ENCODE measurements at places on chromosomes 2 and 18.

DNA sequence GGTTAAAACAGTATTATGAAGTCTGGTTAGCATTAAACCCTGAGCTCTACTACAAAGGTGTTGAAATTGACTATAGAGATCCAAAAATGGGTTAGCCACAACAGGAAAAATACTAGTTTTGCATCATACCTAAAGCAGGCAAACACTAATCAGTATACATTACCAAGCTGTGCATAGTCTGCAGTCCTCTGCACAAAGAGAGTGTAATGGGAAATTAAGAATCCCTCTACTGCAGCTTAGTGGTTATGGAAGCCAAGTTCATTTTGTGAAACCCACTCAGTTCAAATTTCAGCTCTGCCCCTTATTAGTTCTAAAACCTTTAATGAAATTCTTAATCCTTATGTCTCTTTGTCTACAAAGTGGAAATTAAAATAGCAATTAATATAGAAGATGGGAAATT lies 192.1 kb downstream of the MBD2 start:
- no peak for DNase-seq

DNA sequence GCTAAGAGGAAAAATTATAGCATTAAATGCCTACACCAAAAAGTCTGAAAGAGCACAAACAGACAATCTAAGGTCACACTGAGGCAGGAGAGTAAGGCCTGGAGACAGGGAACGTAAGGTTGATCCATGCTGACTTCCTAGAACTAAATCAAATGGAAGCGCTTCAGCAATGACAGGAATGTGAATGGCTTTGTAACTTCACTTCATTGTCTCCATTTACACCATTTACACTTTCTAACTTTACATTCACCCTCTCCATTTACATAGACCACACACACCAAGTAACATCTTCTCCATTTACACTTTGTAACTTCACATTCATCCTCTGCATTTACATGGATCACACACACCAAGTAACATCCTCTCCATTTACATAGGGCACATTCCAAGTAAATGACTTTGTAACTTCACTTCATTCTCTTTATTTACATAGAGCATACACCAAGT lies 103.1 kb upstream of the SPATS2L start:
- no peak for DNase-seq

DNA sequence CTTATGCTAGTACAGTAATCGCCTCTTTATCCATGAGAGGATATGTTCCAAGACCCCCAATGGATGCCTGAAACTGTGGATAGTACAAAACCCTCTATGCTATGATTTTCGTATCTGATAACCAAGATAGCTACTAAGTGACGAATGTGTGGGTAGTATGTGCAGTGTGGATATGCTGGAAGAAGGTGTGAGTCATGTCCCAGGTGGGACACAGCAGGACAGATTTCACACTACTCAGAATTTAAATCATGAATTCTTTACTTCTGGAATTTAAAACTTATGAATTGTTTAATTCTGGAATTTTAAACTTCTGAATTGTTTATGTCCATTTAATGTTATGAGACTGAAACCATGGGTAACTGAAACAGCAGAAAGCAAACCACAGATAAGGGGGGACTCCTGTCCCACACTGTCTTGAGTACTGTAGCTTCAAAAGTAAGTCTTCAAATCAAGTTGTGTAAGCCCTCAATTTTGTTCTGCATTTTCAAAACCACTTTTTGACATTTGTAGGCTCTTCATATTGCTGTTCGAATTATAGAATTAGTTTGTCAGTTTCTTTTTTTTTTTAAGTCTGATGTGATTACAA lies 116.0 kb downstream of the LTBP1 start:
- no peak for DNase-seq

DNA sequence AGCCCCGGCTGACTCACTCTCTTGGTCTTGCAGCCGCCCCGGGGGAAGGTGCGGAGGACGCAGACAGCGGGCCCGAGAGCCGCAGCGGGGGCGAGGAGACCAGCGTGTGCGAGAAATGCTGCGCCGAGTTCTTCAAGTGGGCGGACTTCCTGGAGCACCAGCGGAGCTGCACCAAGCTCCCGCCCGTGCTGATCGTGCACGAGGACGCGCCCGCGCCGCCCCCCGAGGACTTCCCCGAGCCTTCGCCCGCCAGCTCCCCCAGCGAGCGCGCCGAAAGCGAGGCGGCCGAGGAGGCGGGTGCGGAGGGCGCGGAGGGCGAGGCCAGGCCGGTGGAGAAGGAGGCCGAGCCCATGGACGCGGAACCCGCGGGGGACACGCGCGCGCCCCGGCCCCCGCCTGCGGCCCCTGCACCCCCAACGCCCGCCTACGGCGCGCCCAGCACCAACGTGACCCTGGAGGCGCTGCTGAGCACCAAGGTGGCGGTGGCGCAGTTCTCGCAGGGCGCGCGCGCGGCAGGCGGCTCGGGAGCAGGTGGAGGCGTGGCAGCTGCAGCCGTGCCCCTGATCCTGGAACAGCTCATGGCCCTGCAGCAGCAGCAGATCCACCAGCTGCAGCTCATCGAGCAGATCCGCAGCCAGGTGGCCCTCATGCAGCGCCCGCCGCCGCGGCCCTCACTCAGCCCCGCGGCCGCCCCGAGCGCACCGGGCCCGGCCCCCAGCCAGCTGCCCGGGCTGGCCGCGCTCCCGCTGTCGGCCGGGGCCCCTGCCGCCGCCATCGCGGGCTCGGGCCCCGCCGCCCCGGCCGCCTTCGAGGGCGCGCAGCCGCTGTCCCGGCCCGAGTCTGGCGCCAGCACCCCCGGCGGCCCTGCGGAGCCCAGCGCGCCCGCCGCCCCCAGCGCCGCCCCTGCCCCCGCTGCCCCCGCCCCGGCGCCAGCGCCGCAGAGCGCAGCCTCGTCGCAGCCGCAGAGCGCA lies 12.7 kb downstream of the SALL3 start:
- no peak for DNase-seq

DNA sequence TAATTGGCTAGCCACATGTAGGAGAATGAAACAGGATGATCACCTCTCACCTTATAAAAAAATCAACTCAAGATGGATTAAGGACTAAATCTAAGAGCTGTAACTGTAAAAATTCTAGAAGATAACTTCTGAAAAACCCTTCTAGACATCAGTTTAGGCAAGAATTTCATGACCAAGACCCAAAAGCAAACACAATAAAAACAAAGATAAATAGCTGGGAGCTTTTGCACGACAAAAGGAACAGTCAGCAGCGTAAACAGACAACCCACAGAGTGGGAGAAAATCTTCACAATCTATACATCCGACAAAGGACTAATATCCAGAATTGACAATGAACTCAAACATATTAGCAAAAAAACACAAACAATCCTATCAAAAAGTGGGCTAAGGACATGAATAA lies 316.3 kb downstream of the METTL4 start:
- DNase-seq, result no peak

DNA sequence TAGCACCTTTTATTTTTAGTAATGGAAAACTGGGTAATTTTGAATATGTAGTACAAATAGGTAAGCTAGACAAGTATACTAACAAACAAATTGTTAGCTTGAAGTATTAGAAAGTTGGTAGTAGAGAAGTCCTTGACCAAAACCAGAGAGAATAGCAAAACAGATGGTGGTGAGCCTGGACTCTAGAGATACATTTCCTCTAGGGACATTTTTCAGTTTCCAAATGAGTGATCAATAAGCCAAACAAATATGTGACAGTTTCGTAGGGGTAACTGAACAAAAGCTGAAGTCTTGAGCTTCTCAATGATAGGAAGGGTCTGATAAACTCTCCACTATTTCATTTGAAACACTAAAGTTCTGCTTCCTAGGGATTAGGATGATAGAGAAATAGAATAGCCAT lies 692.0 kb upstream of the FAM98A start:
- no peak for DNase-seq

GRCh38 chr2:193482557-193482956 lies 1287.8 kb upstream of the TMEFF2 start:
- DNase-seq, result no peak

DNA sequence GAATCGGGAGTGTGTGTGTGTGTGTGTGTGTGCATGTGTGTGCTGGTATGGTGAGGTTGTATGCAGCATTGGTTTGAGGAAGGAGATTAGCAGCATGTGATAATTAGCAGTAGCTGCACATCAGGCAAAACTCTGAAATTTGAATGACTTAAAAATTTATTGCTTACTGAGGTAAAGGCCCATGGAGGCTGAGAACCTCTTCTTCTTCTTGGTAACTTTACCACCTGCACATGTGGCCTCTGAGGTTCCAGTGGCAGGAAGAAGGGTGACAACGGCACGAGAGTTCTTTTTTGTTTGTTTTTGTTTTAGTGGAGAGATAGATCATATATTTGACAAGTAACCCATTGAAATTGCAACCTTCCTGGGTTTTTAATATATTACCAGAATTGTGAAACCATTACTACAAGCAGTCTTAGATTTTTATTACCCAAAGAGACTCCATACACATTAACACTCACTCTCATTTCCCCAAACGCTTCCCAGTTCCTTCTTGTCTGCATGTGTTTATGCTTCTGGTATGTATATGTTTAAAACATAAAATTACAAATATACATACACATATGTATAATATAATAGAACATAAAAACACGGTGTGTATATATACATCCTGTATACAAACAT lies 292.1 kb downstream of the PTGR3 start:
- DNase-seq, result no peak

GRCh38 chr2:60356346-60356745 lies 197.1 kb downstream of the BCL11A start:
- no peak for DNase-seq

DNA sequence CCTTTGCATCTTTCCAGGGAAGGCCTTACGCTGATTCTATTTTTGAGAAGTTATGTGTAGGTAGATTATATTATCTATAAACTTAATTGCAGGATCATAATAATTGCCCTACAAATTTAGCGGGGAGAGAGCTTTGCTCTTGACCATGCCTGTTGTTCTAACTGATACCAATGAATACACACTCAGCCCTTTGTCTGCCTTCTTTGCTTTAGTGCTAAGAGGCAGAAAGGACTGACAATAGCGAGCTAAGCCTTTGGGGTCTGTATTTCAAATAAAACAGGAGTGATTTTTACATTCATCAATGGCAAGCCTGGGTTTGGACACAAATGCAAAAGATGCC lies 115.3 kb upstream of the STON1 start:
- no peak for DNase-seq

DNA sequence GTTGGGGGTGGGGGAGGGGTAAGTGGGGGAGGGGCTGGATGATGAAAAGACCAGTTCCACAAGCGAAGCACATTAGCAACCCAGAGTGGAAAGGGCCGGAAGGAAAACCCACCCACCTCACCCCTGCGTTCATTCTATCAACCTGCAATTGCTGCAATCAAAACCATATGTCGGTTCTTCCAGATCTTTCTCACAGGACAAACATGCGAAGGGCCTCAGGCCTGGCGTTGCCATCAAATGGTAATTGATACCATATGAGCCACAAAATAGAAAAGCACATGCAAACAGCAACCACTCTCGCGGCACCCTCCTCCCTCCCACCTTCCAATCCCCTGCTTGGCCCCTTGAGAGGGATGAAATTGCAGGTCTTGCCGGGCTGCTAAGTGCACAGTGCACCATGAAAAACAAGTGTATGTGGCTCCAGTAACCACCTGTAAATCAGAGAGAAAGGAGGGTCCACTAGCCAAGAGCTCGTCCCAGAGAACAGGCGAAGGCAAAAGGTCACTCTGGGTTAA lies 287.5 kb downstream of the TCF4 start:
- DNase-seq, result no peak

- no peak for DNase-seq
Observed at GRCh38 chr2:64233376-64233922, 89.2 kb upstream of the PELI1 start.

DNA sequence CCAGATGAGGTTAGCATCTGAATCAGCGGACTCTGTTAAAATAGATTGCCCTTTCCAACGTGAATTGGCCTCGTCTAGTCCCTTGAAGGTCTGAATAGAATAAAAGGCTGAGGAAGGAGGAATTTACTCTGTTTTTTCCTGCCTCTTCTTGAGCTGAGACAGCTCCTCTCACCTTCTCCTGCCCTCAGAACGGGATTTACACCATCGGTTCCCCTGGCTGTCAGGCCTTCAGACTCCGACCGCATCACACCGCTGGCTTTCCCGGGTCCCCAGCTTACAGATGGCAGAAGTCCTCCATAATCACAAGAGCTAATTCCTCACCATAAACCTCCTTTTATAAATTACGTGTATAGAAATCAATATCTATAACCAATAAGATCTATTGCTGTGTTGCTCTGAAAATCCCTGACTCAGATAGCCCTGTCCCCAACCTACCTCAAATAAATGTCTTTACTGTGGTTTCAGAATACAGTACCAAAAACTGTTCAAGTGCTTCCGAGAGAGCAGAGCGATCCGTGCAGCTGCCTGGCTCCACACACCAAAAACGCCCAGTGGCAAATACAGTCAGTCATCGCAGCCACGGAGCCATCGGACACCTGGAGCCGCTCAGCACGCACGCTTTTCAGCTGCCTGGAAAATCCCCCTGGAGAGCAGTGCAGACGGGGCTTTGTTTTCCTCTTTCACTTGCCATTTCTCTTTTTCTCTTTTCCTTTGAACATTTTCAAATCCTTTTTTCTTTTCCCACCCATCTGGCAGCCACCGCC lies 196.9 kb downstream of the NRP2 start:
- no peak for DNase-seq

GRCh38 chr2:124805060-124805459 lies 780.0 kb downstream of the CNTNAP5 start:
- DNase-seq, result no peak

- DNase-seq, result no peak
Observed at GRCh38 chr18:55878224-55878623, 290.2 kb upstream of the TCF4 start.

DNA sequence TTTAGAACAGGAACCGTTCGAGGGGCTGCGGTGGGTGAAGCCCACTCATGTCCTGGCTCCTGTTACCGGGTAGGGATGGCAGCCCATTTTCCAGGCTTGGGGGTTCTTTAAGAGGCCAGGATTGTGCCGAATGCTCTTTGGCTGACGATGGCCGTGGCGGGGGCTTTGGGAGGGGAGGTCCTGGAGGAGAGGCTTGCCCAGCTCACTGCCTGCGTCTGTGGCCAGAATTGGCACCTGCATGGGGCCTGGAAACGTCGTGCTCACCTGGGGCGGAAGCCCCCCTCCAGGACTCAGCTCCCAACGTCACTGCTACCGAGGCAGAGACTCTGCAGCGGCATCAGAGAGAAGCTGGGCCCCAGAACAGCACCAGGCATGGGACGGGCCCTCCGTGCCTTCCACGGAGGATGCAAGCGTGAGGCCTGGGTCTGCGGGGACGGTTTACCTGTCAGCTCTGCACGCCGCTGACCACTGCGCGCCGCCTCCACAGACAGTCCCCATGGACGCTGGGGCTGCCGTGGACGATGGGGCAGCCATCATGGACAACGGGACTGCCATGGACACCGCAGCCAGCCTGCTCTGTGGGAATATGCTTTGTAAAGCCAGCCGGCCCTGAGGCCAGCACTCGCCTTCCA lies 82.9 kb downstream of the NFATC1 start:
- DNase-seq, result no peak

GRCh38 chr2:13193075-13193474 lies 476.3 kb downstream of the TRIB2 start:
- no peak for DNase-seq

DNA sequence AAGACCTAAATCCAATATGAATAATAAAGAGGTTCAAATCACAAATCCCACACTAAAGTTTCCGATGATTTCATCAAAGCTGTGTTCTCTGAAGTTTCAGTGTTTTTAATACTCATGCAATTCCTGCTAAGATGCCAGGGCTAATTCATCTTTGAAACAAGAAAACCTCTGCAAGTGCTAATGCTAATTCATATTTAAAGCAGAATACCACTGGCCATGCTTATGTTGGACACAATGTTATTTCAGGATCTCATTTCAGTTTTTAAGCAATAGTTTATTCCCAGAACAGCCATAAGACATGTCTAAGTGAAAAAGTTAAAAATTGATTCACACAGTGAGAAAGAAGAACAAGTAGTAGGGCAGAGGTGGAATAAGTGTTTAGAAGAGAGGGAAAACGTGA lies 62.8 kb downstream of the GRB14 start:
- DNase-seq, result no peak
